ENCODE measurements at places on chromosomes 5 and 9.

GRCh38 chr9:81789721-81790120, 100.4 kb upstream of the TLE1 start:
- no peak for DNase-seq

DNA sequence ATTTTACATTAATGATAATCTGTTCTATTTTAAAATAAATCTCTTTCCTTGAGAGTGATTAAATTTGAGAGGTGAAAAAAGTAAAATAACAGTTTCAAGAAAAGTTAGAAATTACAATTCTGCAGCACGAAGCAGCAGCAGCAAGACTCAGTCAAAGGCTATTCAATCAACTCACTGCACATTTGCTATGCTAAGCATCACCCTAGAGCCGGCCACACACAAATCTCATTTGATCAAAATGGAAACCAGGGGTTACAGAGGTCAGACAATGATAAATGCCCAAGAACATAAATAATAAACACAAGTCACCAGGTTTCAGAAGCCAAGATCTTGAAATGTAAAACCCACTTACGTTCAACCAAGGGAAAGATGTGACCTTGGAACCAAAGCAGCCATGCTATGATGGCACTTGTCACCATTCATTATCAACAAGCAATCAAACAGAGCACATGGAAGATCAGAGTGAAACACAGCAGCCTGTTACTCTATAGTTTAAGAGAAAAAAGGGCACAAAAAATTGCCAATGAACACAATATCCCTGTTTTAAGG, 136.0 kb downstream of the EPB41L4A start:
- no peak for DNase-seq

GRCh38 chr9:135526089-135526729, 5.0 kb downstream of the LCN1 start:
- no peak for DNase-seq

- DNase-seq = no peak
Measured at GRCh38 chr5:163248871-163249270, 188.5 kb upstream of the CCNG1 start.

GRCh38 chr5:124252747-124253146, 493.7 kb downstream of the ZNF608 start:
- DNase-seq = no peak

DNA sequence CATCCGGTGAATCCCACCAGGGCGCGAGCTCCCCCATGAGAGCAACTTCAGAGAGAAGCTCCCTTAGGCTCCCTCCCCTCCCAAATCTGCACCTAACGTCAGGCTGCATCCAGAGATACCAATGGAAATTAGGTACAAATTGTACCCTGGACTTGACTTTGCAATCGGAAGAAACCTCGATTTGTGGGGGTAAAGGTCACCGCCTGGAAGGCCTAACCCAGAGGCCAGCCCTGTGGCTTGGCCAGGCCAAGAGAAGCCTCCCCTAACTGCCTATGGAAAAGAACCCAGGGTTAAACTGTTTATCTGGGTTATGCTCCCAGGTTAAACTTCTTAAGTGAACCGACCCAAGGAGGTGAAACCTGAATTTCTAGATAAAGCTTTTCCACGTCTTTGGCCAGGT, 80.4 kb downstream of the GTF3C4 start:
- no peak for DNase-seq

DNA sequence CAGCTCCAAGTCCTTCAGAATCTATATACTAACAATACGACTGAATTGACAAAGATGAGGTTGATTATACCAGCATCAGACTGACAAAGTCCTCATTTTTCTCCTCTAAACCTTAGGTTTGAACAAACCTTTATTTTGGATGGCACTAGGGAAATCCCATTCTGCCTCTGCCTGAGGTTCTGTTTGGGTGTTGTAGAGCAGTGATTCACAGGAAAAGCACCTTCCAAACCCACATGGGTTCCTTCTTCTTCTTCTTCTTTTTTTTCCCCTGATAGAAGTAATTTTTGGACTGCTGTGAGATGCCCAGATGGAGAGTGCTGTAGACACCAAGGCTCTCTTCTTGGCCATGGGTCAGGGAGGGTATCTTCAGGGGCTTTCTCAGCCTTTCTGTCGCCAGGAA, 164.9 kb upstream of the PAPPA start:
- no peak for DNase-seq

DNA sequence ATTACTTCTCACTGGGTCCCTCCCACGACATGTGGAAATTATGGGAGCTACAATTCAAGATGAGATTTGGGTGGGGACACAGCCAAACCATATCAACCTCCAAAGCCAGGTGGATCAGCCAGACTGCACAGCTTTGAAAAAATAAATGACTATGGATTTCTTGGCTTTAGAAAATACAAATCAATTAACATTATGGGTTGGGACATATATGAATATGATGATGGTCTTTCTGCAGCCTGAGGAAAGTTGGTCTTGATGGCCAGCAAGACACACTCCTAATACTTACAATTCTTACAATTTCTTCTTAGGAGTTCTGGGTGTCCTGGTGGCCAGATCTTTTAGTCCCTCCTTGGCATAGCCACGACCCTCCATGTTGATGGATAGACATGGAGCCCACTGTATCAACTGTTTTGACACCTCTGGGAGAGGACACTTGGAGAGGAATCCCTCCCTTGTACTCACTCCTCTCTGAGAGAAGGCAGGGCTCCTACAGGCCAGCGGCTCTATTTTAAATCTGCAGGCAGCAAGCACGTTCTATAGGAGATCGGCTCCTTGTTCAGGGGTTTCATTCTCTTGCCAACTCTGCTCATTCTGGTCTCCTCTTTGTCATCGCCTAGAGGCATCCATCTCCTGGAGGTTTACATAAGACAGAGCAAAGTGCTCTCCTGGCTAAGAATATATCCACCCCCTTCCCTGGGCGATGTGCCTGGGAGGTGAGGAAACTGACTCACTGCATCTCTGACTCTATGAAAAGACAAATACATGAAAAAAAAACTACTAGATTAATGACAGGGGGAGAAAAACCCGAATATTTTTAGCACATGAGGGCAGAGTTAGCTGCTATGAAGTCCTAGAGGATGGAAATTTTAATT, 145.9 kb downstream of the CARTPT start:
- DNase-seq = peak; percentile 65

DNA sequence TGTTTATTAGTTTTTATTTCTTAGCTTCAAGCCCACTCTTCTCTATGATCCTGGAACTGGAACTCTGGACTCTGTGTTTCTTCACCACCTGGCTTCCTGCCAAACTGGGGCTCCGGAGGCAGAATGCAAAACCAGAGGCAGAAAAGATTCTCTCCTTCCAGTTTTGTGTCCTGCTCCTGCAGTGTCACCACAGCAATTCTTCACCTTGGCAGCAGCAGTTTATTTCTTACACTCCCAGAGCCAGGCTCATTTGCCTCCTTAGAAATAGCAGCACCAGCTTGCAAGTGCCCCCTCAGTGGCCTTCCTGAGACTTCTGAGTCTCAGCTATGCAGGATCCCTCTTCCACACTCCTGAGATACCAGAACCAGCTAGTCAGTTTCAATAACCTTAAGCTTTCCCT, 26.7 kb upstream of the CAMK4 start:
- no peak for DNase-seq

DNA sequence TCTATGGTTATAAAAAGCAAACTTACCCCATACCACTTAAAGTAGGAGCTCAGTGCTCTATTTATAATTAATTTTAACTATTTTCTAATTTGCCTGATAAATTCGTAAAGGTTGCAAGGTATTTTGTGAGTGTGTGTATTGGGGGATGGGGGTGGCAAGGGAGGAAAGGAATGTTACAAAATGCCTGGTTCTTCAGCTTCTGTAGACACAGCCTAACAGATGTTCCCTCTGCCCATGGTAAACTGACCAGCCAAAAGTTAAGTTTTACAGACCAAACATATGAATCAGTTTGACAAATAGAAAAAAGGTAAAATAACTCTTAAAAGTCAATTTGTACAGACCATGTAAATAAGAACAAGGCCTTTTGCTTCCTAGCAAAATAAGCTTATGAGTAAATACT, 232.6 kb downstream of the KIAA0825 start:
- DNase-seq = no peak

DNA sequence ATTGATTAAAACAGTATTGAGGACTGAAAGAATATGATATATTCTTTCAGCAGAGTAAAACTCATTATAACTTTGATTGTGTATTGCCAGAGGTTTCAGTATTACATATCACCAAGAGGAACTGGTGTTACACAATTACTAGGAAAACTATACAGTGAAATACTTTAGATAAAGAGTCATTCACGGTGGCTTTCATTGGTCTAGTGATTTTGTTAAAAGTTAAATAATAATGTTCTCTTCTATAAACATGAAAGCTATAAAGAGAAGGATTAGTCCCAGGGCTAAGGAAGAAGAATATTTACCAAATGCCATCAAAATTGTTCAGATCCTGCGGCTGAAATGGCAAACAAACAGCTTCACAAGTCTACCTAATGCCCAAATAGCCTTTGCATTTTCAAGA, 306.2 kb downstream of the SEMA5A start:
- DNase-seq = no peak

- DNase-seq = no peak
Measured at GRCh38 chr9:6764523-6764922, 6.8 kb downstream of the KDM4C start.

DNA sequence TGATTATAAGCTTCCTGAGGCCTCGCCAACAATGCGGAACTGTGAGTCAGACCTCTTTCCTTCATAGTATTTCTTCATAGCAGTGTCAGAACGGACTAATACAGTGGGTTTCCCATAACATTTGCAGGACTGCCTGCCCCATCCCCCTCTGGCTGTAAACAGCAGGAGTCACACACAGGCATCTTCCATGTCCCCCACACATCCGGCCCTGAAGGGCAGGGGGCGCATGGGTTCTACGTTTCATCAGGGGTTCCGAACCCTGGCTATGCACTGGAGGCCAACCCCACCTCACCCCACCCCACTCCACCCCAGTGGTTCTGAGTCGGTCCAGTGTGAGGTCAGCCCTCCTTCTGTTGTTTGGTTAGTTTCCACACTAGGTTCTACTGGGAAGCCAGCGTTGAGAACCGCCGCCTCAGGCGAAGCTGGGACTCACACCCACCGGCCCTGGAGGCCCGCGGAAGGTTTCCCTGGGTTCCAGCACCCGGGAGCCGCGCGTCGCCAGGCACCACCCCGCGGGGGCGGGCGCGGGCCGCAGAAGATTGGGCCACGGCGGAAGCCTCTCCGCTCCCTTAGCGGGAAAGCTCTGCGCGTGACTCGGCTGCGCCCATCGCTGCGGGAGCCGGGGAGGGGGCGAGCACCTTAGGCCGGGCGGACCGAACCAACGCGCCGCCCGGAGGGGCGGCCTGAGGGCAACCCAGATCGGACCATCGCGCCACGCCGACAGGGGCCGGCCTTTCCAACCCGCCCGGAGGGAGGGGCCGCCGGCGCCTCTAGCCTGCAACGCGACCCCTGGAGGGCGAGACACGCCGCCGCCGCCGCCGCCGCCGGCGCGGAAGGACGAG, at the start of gene RUSC2:
Gene RUSC2, plus strand, starts transcription at position 799 of the 842 bp plus-strand sequence. CDS start 56,411 bp downstream, outside the sequence.
- peak; percentile 84 for DNase-seq

DNA sequence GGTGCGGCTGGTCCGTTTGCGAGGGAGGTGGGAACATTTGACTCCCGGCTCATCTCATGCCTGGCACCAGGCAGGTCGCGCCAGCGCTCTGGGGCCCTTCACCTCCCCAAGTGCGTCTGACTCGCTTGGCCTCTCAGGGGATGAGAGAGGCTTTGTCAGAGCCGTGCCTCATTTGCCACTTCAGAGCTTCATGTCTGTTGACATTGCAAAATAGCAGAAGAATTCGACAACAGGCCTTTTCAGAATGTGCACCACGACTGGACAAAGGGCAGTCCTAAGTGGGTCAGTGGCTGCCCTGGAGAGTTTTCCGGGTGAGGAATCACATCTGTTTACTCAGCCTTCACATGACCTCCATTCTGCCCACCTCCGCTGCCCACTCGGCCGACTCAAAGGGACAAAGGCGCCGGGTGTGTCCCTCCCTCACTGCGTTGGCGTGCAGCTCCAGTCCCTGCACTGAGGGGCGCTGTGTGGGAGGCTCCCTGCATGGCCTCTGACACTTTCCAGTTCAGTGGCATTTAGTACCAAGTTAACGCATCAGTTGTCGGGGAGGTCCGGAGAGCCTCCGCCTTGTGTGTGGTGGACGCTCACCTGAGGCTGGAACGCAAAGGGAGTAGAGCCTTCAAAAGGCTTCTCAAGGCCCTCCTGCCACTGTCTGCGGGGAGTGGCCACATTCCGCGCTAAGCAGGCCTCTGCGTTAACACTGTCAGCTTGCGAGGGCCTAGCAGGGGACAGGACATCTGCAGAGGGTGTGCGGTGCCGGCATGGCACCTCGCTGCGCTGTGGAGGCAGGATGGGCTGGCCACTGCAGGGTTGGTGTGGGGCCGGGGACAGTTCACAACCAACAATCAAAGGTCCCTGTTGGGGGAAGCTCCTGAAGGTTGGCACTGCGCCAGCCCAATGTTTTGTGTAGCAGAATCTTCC, 171.5 kb downstream of the NXNL2 start:
- no peak for DNase-seq

DNA sequence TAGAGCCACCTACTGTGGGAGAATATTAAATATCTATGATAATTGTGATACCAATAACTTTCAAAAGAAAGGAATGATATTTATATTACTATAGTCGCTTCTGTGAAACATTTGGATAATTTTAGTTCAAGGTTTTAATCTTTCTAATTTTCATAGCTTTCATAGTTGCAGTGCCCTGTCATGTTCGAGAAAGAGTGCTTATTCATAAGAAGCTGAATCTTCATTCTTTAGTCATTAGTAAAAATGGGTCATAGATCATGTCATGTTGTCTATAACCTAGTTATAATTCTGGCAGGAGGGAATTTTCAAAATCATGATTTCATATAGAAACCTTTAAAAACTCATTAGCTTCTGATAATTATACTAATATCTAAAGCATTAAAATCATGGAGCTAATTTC, 685.6 kb downstream of the CETN3 start:
- DNase-seq = no peak

GRCh38 chr5:159681661-159682060, 234.6 kb upstream of the ADRA1B start:
- no peak for DNase-seq

DNA sequence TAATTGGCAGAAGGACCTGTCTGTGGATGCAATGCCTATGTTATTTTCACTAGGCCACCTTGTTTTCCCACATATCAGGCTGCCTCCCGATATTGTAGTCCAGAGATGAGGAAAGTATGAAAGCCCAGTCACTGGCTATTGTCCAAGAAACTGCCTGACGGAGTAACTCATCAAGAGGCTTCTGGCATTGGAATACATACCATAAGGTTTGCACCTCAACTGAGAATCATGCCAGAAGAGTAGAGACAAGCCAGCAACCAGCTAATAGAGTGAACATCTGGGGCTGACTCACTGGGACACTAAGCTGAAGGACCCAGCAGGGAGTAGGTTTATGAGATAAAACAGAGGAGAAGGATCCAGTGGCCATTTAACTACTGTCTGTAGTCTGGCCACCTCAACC, 137.2 kb upstream of the FST start:
- no peak for DNase-seq

- DNase-seq = no peak
Measured at GRCh38 chr5:6847870-6848269, 134.6 kb downstream of the TENT4A start.

GRCh38 chr5:102895976-102896375, 140.9 kb downstream of the PAM start:
- DNase-seq = no peak

- DNase-seq = no peak
Measured at GRCh38 chr5:137888466-137888862, 793 bp upstream of the PKD2L2 start.

- DNase-seq = no peak
Measured at GRCh38 chr5:61055434-61056006, 106.7 kb downstream of the SMIM15 start.

Data from hippocampal formation (tissue), 2 donors.